Osteocyte (in vitro differentiated cells): ENCODE measurements at places on chromosomes 12 and 14. TPM values are rescaled to one million over a fixed set of nuclear protein-coding genes. Genes with fewer than 3 reads are reported as not detected.

The NFE2 gene
- total RNA-seq = 0.30 TPM in 1 of 2 replicates, not detected in the other

The SCNN1A gene
- total RNA-seq = 2.5 and 3.2 TPM in 2 replicates

The TSPAN19 gene
- total RNA-seq = not detected in 2 replicates

The NOS1 gene
- 0.05 TPM in 1 of 2 replicates, not detected in the other for total RNA-seq

- no peak overlapping the region for H3K4me3 ChIP-seq
- peaks cover 17% of the 10 kb centered on the region for H3K4me1 ChIP-seq
- no peaks in the 10 kb centered on the region for H3K27me3 ChIP-seq
Observed at GRCh38 chr12:128807161-128807724, 16.5 kb downstream of the SLC15A4 start.

DNA sequence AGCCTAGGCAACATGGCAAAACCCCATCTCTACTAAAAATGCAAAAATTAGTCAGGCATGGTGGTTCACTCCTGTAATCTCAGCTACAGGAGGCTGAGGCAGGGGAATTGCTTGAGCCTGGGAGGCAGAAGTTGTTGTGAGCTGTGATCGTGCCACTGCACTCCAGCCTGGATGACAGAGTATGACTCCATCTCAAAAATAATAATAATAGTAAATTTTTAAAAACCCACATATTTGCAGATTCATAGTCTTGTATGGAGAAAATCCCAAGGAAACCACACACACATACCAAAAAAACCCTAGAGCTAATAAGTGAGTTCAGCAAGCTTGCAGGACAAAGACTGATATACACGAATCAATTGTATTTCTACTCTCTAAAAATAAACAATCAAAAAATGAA is 19.0 kb upstream of the MTHFD1 start:
- H3K36me3 ChIP-seq = no peaks in the 10 kb centered on the region
- DNase-seq = no peak
- no peak overlapping the region for H3K4me3 ChIP-seq
- no peak overlapping the region for H3K27ac ChIP-seq
- no peaks in the 10 kb centered on the region for H3K27me3 ChIP-seq
- H3K4me1 ChIP-seq = no peaks in the 10 kb centered on the region

DNA sequence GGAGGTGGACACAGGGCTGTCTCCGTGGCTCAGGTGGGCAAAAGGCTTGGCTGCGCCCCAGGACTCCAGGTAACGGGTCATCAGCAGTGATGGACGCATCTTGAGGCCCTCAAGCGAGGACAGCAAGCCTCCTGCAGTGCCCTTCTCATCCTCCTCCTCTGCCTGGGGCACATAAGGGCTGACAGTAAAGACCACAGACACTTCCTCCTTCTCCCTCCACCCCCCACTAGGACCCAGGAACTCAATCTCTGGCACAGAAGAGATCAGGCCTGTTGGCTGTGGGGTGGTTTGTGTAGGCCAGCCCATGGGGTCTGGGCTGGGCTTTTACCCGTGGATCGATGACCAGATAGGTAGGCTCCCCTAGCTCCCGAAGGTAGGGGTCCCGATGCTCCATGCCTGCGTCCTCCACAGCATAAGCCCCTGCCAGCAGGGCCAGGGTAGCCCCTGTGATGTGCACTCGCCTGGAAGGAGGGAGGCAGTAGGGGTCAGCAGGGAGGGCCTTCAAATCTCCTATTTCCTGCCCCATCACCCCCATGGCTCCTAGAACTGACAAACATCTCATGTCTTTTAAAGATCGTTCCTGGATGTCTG is 5.7 kb downstream of the ADCY4 start:
- no peak overlapping the region for H3K27ac ChIP-seq
- H3K4me3 ChIP-seq = no peak overlapping the region
- peaks cover 17% of the 10 kb centered on the region for H3K4me1 ChIP-seq

- no peaks in the 10 kb centered on the region for H3K36me3 ChIP-seq
- H3K4me1 ChIP-seq = no peaks in the 10 kb centered on the region
Observed at GRCh38 chr12:78470354-78471195, 394.0 kb upstream of the SYT1 start.

GRCh38 chr12:78402366-78403134 is 462.0 kb upstream of the SYT1 start:
- H3K27ac ChIP-seq = no peak overlapping the region
- no peak overlapping the region for H3K4me3 ChIP-seq
- H3K36me3 ChIP-seq = no peaks in the 10 kb centered on the region
- H3K27me3 ChIP-seq = peaks cover 9% of the 10 kb centered on the region

GRCh38 chr12:75613981-75614380 is 102.6 kb upstream of the KRR1 start:
- H3K27ac ChIP-seq = no peak overlapping the region
- H3K4me1 ChIP-seq = no peaks in the 10 kb centered on the region
- peaks cover 5% of the 10 kb centered on the region for H3K36me3 ChIP-seq
- no peak for DNase-seq
- no peaks in the 10 kb centered on the region for H3K27me3 ChIP-seq
- no peak overlapping the region for H3K4me3 ChIP-seq

The TMEM229B gene
- 0.37 and 0.51 TPM in 2 replicates for total RNA-seq

The ZDHHC22 gene
- total RNA-seq = 0.10 and 0.16 TPM in 2 replicates

- no peak overlapping the region for H3K4me3 ChIP-seq
- peaks cover 43% of the 10 kb centered on the region for H3K27me3 ChIP-seq
- H3K4me1 ChIP-seq = no peaks in the 10 kb centered on the region
- H3K27ac ChIP-seq = no peak overlapping the region
- H3K36me3 ChIP-seq = no peaks in the 10 kb centered on the region
Observed at GRCh38 chr12:113081873-113082272, 25.3 kb downstream of the DTX1 start.

GRCh38 chr14:54715239-54715638 is 148.3 kb downstream of the SAMD4A start:
- DNase-seq = no peak
- H3K4me3 ChIP-seq = no peak overlapping the region
- no peak overlapping the region for H3K27ac ChIP-seq
- no peaks in the 10 kb centered on the region for H3K27me3 ChIP-seq
- H3K4me1 ChIP-seq = peaks cover 37% of the 10 kb centered on the region

DNA sequence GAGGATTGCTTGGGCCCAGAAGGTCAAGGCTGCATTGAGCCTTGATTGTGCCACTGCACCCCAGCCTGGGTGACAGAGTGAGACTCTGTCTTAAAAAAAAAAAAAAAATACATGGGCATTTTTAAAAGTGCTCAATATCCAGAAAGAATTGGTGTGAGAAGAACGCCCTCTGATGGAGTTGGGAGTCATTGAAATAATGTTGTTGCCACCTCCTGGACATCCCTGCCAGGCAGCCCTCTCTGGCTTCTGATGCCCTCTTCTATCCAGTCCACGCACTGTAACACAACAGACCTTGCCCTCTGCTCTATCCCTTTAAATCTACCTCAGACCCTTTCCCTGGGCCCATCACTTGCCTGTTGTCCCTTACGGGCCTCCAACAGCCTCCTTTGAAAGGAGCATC is 4.9 kb downstream of the PTGDR start:
- H3K4me1 ChIP-seq = peaks cover 16% of the 10 kb centered on the region
- H3K27ac ChIP-seq = no peak overlapping the region
- DNase-seq = no peak
- peaks cover 80% of the 10 kb centered on the region for H3K27me3 ChIP-seq

GRCh38 chr12:80262346-80262745 is 163.0 kb downstream of the OTOGL start:
- no peak for DNase-seq
- H3K27me3 ChIP-seq = no peaks in the 10 kb centered on the region
- H3K4me3 ChIP-seq = no peak overlapping the region
- H3K4me1 ChIP-seq = peaks cover 3% of the 10 kb centered on the region

GRCh38 chr12:91920276-91920675 is 225.4 kb downstream of the BTG1 start:
- no peaks in the 10 kb centered on the region for H3K27me3 ChIP-seq
- no peak for DNase-seq
- no peak overlapping the region for H3K4me3 ChIP-seq

- DNase-seq = no peak
- H3K4me1 ChIP-seq = no peaks in the 10 kb centered on the region
- H3K27ac ChIP-seq = no peak overlapping the region
- H3K27me3 ChIP-seq = no peaks in the 10 kb centered on the region
Observed at GRCh38 chr12:39807043-39807442, 187.4 kb upstream of the ABCD2 start.

GRCh38 chr12:131894981-131895639 is 688 bp downstream of the ULK1 start:
- H3K27ac ChIP-seq = peak overlapping the region; percentile 79
- DNase-seq = no peak
- H3K4me1 ChIP-seq = peaks cover 19% of the 10 kb centered on the region
- H3K4me3 ChIP-seq = peak overlapping the region; percentile 81
- H3K36me3 ChIP-seq = no peaks in the 10 kb centered on the region
- H3K27me3 ChIP-seq = no peaks in the 10 kb centered on the region
